Progenitor cell of endocrine pancreas (in vitro differentiated cells): ENCODE measurements at places on chromosomes 12 and 14.

GRCh38 chr12:100365411-100365810 is 8.5 kb downstream of the SLC17A8 start:
- DNase-seq: no peak

- no peak for DNase-seq
These were observed 47.5 kb downstream of the NOS1 start for GRCh38 chr12:117313926-117314325.

- no peak for DNase-seq
These were observed 2.8 kb upstream of the LTBP2 start for GRCh38 chr14:74614508-74615495.

DNA sequence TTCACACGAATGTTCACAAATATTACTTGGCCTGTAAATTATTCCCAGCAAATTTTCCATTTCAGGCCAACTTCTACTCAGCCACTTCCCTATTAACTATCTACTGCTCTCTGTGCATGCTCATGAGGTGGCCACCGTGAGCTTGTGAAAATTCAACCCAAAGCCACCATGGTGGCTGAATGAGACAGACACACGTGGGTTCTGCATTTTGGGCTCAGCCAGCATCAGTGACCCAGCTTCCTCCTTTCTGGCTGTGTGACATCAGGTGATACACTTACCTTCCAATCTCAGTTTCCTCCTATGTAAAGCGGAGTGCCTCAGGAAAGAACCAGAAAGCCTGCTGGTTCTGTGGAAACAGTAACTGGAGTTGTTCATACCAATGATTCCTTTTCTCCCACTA is 175.8 kb downstream of the FOXN3 start:
- no peak for DNase-seq

DNA sequence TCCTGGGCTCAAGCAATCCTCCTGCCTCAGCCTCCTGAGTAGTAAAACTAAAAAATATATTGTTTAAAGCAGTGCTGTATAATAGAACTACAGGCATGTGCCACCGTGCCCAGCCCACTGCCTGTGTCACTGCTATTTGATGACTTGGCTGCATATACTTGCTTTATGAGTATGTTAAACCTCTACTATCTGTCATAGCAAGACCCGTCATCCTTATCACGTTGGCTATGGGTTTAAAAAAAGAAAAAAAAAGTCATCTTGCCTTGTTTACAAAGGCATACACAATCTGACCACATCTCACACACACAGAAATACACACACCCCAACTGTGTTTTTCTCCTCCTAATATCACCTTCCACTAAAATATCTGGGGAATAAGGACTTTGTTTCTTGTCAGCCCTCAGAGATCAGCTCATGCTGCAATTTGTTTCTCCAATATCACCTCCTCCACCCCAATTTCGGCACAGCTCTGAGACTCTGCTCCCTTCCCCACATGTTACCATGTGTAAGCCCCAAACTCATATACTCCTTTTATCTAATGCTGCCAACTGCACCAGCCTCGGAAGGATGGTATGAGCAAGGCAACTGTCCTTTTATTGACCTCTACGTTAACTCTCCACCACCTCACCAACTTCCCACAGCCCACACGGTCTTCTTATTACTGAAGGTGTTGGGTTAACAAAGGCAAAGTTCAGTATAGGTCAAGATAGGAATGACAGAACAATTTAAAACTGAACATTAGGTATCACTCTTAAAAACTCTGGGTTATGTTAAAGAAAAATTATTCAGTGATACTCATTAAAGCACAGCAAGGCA is 802 bp upstream of the TMPRSS12 start:
- DNase-seq: no peak

- DNase-seq: no peak
These were observed 62.8 kb upstream of the FOXN3 start for GRCh38 chr14:89479802-89480201.

- no peak for DNase-seq
These were observed 100.5 kb upstream of the LMNTD1 start for GRCh38 chr12:25653487-25654175.

- no peak for DNase-seq
These were observed 3.4 kb downstream of the PHC1 start for GRCh38 chr12:8917751-8918150.

DNA sequence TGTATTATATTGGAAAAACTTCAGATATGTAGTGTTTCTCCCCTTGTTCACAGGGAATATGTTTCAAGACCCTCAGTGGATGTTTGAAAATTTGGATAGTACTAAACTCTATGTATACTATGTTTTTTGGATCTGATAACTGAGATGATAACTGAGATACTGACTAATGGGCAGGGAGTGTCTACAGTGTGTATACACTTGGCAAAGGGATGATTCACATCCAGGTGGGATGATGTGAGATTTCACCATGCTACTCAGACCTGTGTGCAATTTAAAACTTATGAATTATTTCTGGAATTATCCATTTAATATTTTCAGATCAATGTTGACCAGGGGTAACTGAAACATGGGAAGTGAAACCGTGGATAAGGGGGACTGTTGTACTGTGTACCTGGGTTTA is 13.8 kb downstream of the RAD51B start:
- DNase-seq: no peak

DNA sequence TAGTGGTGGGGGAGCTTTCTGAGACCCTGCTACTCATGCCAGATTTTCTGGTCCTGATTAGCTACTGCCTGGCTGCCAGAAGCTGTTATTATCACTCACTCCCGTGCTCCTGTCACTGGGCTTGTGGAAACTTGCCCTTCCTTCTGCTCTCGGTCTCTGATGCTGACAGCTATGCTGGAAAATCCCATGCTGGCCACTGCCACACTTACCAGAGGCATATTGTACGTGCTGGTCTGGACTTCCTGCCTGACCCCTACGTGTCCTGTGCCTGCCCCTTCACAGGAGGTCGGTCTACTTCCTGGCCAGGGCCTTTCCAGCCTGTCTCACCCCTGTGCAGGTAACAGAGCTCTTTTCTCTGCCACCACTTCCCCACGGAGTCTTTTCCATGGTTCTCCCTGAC is 149.4 kb upstream of the PLEKHG7 start:
- no peak for DNase-seq

- DNase-seq: no peak
These were observed 824 bp upstream of the TARBP2 start for GRCh38 chr12:53500142-53500775.

GRCh38 chr14:81382517-81383225 is 17.5 kb downstream of the STON2 start:
- no peak for DNase-seq

DNA sequence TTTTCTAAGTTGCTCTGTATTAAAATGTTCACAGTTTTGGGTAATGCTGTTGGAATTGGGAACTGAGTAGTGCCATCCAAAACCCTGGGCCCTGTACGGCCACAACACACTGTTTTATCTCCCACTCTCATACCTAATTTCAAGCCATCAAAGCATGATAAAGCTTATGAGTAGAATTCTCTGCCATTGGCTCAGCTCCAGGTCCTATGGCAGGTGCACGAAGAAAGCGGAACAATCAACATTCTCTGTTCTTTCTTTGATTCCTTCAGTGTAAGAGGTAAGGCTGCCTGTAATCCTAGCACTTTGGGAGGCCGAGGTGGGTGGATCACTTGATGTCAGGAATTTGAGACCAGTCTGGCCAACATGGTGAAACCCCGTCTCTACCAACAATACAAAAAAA is 394.9 kb downstream of the CCDC91 start:
- DNase-seq: no peak

DNA sequence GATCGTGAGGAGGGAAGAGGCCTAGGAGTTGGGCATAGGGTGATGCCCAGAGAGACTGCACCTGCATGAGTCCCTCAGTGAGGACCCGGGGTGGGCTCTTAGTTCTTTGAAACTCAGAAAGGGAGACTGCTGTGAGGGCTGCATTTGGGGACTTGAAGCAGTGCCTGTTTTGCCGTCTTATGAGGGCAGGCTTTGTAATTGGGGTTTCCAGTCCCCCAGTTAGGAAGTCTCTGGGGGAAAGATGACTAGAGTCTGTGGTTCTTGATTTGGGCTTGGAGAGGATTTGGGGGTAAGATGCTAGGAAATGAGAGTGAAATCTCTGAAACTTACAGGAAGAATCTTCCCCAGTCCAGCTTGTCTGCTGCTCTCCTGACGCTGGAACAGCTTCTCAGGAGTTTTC is 99.6 kb downstream of the ARF6 start:
- DNase-seq: no peak
